AG20443 (cell line): ENCODE measurements at places on chromosomes 3 and 15.
A peak's percentile ranks its signal among the peaks of the same experiment; 100 is the strongest.

GRCh38 chr3:129749692-129750091, 143.2 kb upstream of the PLXND1 start:
- DNase-seq = no peak

GRCh38 chr15:60278879-60279278, 118.9 kb downstream of the ANXA2 start:
- no peak for DNase-seq

- peak; percentile 15 for DNase-seq
Observed at GRCh38 chr3:168467115-168467714, 371.5 kb upstream of the GOLIM4 start.

GRCh38 chr3:83968356-83968755, 990.4 kb upstream of the CADM2 start:
- DNase-seq = no peak

- no peak for DNase-seq
Observed at GRCh38 chr3:17730318-17730967, 12.0 kb downstream of the TBC1D5 start.

- DNase-seq = no peak
Observed at GRCh38 chr3:183878071-183878470, 6.6 kb downstream of the PARL start.

GRCh38 chr3:42799376-42799775, 4.9 kb downstream of the HIGD1A start:
- no peak for DNase-seq

DNA sequence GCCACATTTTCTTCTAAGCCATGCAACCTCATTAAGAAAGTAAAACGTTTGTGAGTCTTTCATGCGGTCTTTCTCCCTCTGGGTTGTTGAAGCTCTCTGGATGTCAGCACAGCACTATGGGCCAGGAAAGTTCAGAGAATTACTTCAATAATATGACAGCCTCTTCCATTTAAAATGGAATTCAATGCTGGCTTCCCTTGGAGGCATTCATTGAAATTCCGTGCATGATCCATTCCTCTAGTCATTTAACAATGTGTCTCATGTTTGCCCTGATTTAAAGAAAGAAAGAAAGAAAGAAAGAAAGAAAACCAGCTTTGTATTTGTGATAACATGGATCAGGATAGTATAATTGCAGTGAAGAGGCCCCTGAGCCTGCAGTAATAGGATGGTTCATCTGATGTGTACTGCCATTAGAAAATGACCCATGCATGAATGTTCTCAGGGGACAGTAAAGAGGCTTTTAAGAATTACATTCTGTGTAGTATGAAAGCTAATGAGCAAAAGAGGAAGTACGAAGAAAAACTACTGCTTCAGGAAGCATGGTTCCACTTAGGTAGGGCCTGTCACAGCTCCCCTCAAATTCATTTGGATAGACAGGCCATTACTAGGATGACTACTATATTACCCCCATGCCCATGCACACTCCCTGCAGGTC, 146.0 kb downstream of the ARPP21 start:
- DNase-seq = no peak

DNA sequence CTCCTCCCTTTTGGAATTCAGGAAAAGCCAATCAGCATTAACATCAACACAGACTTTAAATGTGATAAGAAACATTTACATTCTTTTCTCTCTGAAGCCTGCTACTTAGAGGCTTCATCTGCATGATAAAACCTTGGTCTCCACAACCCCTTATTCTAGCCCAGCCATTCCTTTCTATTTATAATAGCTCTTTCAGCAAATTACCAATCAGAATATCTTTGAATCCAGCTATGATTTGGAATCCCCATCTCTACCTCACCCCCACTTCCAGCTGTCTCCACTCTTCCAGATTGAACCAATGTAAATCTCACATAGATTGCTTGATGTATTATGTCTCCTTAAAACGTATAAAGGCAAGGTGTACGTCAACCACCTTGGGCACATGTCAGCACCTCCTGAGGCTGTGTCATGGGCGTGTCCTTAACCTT, 139.7 kb downstream of the TUSC7 start:
- no peak for DNase-seq

GRCh38 chr15:72423256-72423655, 25.2 kb downstream of the TMEM202 start:
- DNase-seq = no peak

- no peak for DNase-seq
Observed at GRCh38 chr3:50161320-50161719, 6.2 kb downstream of the SEMA3F start.

DNA sequence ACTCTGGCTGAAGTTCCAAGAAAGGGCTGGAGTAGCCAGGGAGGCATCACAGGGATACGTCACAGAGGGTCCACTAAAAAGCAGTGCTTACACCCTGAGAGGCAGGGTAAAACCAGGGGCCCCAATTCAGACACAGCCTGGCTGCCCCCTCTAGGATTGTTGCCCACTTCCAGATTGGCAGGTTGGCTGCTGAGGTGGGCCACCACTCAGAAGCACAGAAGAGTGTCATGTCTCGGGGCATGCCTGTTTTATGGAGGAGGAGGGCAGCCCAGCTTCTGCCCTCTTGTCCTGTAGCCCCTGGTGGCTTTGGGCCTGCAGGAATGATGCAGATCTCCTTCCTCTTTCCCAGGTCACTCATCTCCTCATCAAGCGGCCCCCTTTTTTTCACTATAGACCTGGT, 24.0 kb downstream of the NOX5 start:
- DNase-seq = no peak

- DNase-seq = no peak
Observed at GRCh38 chr3:195160908-195161434, 110.0 kb downstream of the XXYLT1 start.

- DNase-seq = no peak
Observed at GRCh38 chr3:32303977-32304881, 65.7 kb downstream of the CMTM8 start.

GRCh38 chr3:142243134-142243533, 17.7 kb upstream of the GK5 start:
- DNase-seq = no peak

- no peak for DNase-seq
Observed at GRCh38 chr15:86001200-86001599, 78.5 kb upstream of the AGBL1 start.

GRCh38 chr3:156834435-156834834, 8.3 kb downstream of the LEKR1 start:
- DNase-seq = no peak

GRCh38 chr3:122101646-122102045, 46.5 kb downstream of the CD86 start:
- DNase-seq = peak; percentile 38

DNA sequence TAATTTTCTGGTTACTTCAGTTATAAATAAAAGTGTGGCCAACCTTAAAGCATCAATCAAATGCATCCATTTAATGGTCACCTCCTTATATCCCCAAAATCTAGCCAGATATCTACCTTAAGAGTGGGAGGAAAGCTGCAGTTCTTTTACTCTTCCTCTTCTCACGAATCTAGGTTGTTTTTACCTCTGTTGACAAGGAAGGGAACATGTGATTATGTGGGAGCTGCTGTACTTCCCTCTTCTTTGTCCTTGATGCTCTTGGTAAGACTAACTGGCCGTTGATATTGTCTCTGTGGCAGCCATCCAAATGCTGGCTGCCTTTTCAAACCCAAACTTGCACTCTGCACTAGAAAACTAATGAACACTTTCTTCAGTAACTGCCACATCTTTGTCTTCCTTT, 275.3 kb upstream of the CADM2 start:
- no peak for DNase-seq

GRCh38 chr3:123432832-123433523, 15.9 kb downstream of the ADCY5 start:
- DNase-seq = no peak

DNA sequence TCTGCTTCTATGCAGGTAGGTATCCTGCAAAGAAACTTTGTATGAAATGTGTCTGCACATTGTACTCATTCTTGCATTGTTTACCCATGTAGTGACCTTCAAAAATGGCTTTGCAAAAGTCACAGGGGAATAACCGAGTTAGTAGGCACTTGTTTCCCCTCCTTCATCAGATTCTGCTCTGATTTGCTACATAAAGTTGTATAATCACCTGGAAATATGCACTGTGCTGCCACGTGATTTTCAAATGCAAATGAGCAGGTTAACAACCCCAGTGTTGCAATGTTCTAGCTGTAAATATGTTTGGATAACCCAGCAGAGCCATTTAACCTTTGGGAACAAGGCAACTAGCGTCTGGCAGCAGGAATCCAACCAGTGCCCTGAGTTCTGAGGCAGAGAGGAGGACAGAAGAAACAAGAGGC, at the start of gene KNG1:
Gene KNG1, plus strand, starts transcription at position 321 of the 419 bp plus-strand sequence. CDS start 184 bp downstream, outside the sequence.
- no peak for DNase-seq

DNA sequence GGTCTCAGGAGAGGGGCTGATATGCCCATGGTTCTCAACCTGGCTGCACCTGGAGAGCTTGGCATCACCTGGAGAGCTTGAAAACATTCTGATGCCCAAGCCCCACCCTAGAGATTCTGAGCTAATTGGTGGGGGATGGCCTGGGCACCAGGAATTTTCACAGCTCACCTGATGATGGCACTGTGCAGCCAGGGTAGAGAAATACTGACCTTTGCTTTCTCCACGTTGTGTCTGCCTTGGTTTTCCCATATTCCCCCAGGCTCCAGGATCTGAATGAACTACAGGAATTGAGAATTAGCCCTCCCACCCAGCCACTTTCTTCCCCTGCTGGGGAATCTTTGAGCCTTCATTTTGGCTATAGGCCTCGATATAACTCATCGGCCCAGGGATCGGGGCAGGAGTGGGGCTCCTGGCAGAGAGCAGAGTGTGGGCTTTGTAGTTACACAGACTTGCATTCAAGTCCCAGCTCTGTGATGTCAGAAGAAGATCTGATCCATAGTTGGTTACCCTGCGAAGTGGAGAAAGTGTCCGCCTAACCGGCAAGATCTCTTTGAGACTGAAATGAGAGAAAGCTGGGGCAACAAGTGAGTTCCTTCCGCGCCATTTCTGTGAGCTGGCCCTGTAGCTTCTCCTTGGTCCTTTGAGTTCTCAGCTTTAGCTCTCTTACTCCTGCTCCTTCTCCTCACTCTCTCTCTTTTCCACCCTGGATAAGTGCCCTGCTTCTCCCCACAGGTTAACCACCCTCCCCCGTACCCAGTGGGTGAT, 33.1 kb upstream of the UBE2Q2 start:
- DNase-seq = peak; percentile 55

DNA sequence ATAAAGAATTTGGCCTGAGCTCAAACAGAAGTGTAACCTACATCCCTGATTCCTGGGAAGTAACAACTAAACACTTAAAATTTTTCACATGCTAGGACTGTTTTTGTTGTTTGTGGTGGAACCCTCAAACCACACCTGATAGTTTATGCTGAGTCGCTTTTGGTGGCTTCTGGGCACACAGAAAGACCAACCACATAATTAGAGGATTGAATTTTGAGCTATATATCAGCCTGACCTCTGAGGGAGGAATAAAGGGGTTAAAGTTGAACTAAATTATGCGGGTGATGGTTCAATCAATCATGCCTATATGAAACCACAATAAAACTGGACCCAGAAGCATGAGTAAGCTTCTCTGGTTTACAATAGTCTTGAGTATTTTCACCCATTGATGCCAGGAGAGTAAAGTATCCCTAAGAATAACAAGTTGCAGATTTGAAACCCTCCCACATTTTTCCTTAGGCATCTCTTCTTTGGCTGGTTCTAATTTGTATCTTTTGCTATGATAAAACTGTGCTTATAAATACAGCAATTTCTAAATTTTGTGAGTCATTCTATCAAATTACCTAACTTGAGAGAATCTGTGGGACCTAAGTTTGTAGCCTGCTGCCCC, 1304.5 kb upstream of the GBE1 start:
- DNase-seq = no peak

- no peak for DNase-seq
Observed at GRCh38 chr3:28853830-28854229, 427.0 kb upstream of the RBMS3 start.

DNA sequence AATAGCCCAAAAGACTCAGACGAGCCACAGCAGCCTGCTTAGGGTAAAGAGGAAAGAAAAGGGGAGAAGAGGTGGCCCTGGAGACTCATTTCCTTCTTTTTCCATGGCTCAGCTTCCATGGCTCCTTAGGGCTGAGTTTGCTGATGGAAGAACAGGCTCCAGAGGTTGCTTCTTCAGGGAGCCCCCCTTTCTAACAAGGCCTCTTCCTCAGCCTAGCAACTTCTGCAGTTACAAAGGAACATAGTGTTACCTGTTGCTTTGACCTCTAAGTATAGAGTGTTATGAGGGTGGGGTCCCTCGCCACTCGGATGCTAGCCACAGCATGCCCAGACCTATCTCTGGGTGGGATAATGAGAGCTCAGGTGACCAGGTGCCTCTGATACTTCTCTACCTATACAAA, 43.2 kb upstream of the SPESP1 start:
- no peak for DNase-seq

- no peak for DNase-seq
Observed at GRCh38 chr3:29334706-29335105, 53.8 kb downstream of the RBMS3 start.

DNA sequence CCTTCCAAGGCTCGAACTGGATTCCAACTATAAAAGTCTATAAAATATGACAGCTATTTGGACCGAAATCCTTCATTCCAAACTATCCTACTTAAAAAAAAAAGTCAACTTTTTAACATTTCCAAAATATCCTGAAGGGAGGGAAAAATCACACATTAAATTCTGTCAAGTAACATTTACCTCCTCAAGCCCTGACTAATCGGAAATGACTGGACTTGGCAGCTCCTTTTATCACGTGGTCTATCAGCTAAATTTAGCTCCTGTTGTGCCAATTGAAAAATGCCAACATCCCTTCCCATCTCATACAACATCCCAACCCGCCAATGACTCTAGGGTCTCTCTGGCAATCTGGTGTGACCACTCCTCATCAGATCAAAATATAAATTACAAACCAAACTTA, 297.9 kb downstream of the FHIT start:
- no peak for DNase-seq

GRCh38 chr15:62150445-62150844, 14.6 kb downstream of the C2CD4B start:
- DNase-seq = no peak

DNA sequence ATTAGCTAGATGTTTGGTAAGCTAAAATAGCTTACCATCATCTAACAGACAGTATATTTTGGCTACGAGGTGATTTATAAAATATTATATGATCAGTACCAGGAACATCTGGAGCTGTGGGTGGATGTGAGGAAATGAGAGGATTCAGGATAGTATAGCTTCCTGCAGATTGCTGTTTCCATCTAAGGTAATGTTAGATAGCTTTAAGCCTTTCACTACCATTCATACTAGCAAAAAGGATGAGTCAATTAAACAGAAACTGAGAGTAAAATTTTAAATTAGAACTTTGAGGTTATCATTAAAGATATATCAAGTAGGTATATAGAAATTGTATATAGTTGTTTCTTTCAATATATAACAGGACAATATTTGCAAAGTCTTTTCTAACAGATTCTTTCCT, 8.0 kb downstream of the ZBTB20 start:
- no peak for DNase-seq

GRCh38 chr15:88391006-88391405, 76.2 kb downstream of the MRPL46 start:
- DNase-seq = no peak

GRCh38 chr3:177683586-177683985, 486.3 kb upstream of the TBL1XR1 start:
- DNase-seq = no peak

DNA sequence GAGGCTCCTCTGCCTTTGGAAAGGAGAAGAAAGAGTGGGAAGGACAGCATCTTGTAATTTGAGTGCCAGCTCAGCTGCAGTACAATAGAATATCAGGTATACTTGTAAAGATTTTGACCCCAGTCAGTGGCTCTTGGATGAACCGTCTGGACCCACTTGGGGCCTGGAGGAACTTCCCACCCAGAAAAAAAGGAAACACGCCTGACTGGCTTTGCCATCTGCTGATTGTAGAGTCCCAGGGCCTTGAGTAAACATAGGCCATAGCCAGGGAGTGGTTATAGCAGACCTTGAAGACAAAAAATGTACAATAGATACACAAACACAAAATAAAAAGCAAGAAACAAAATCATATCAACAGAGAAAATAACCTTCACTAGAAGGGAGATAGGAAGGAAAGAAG, 112.1 kb downstream of the GOLIM4 start:
- no peak for DNase-seq
